ENCODE measurements at places on chromosomes 2 and 18.

DNA sequence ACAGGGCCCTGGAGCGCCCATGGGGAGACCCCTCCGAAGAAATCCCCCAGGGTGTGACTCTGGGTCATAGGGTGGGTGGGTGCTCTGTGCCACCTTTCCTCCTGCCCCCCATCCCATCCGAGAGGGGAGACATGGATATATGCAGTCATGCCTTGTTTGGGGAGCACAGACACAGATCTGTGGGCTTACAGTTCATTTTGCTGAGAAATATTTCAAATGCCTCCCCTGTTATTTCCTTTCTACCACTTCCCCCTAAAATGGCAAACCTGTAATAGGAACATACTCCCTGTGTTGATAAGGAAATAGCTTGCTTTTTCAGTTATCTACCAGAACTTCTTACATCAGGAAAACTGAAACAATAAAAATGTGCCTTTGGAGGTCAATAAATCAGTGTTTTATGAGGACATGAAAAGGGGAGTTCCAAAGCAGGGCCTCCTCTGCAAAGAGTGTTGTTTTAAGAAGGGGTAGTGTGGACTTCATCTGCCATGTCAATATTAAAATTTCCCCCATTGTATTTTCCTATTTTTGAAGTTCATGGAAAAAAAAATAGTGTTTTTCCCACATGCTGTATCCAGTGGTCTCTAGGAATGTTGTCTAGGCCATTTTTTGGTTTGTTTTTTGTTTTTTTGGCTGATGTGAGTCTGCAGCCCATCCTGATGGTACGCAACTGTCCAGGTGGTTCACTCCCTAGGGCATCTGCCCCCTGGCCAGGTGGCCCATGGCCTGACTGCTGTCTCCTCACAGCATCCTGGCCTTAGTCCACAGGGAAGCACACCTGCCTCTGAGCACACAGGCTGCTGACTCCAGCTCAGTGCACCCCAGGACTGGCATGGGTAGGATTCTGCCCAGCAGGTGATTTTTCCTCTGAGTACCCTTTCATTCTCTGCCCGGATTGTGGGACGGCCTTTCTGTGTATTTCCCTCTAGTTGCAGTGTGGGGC lies 3.7 kb downstream of the TNFRSF11A start:
- no peak for DNase-seq

DNA sequence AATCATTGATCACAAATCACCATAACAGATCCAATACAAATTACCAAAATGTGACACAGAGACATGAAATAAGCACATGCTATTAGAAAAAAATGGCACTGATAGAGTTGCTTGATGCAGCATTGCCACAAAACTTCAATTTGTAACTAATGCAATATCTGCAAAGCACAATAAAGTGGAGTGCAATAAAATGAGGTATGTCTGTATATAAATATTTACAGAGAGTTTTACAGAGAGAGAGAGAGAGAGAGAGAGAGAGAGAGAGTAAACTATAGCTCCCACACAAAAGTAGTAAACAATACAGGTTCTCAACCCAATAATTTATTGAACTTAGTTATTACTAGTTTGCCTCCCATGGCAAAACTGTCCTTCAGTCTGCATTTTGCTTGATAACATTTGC lies 1807.0 kb downstream of the SUCLG1 start:
- no peak for DNase-seq

DNA sequence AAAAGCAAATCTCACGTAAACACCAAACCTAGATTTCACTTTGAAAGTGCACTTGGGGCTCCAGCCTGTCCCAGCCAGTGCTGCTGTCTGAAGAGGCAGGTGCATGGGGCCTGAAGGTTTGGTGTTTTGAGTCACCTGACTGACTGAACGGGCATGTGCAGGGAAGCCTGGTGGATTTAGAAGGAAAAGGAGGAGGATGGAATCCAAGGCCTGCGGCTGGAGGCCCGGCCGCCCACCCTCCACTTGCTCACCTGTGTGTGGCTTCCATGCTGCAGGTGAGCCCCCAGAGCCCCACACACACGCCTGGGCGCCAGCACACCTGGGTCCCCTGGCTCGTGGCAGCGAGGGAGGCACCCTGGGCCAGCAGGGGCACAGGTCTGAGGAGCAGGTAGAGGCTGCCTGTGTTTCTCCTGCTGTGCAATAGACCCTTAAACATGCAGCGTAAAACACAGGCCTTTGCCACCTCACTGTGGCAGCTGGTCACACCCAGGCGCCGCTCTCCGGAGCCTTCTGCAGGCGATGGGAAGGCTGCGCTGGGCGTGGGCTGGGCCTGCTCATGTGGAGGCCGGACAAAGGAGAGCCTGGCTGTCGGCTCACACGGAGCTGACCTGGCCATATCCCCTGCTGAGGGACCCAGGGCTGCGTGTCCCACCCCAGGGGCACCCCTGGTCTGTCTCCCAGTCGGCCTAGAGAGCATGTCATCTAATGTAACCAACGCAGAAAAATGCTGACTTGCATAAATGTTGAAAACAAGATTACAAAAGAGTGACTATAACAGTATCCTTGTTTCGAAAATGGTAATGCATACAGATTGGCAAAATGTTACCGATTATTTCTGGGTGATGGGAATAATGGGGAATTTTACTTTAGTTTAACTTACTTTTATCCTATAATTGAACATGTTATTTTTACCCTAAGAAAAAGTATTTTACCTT lies 71.3 kb downstream of the TMEM18 start:
- DNase-seq = no peak

DNA sequence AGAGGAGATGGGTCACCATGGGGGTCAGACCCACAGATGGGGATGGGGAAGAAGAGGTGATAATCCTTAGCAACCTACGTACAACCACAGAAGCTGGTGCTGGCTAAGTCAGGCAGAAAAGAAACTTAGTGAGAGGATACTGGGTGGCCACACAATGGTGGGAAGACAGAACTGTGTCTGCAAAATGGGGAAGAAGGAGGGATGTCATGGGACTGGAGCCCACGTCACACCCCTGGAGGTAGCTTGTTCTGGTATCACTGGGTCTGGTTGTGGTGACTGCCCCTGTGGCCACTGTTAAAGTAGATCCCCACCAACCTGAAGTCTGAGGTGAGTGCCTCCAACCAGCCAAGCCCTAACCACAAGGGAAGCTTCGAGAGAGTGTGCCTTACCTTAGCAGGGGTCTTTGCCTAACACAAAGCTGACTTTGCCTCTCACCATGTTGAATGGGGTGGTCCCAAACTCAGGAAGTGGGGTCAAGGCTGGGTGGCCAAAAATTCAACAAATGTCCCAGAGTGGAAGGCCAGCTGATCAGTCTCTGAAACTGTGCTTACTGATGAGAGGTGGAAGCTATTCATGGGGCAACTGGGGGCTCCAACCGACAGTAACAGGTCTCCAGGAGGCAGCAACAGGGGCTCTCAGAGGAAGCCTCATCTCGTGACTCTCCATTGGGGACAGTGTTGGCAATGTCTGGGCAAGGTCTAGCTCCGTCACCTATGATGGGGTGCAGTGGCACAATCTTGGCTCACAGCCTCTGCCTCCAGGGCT lies 64.8 kb upstream of the SLC1A4 start:
- DNase-seq = no peak

- DNase-seq = no peak
These were observed 88.4 kb upstream of the MGAT4A start for GRCh38 chr2:98819231-98819766.

GRCh38 chr18:56541793-56542192 lies 96.6 kb downstream of the TXNL1 start:
- no peak for DNase-seq

- DNase-seq = no peak
These were observed 18.5 kb downstream of the PLEKHM3 start for GRCh38 chr2:208006833-208007232.

GRCh38 chr2:15023221-15023620 lies 390.7 kb downstream of the LRATD1 start:
- no peak for DNase-seq

GRCh38 chr2:63060472-63060991 lies 9.9 kb downstream of the OTX1 start:
- no peak for DNase-seq

GRCh38 chr18:73579698-73580097 lies 567.9 kb downstream of the FBXO15 start:
- no peak for DNase-seq

Data from stimulated activated CD4-positive, alpha-beta T cell treated with anti-CD3 and anti-CD28 coated beads, Interleukin-1b, Interleukin-23, amount 100 ng/mL, for 4 hours (primary cell).